ENCODE measurements at places on chromosomes 13 and 19. TPM values are rescaled to one million over a fixed set of nuclear protein-coding genes. Genes with fewer than 3 reads are reported as not detected.

HIPK4 gene
- 0.47 TPM for total RNA-seq

ATP8A2 gene
- 0.24 TPM for total RNA-seq

ADGRE2 gene
- 14.3 TPM for total RNA-seq

C3 gene
- total RNA-seq: 55.3 TPM

ZNF541 gene
- total RNA-seq: not detected

DNAAF3 gene
- total RNA-seq: 0.87 TPM

All from suprapubic skin (tissue), 4 donors.